ENCODE measurements at places on chromosomes 6 and 20. TPM values are rescaled to one million over a fixed set of nuclear protein-coding genes. Genes with fewer than 3 reads are reported as not detected.

- peaks cover 7% of the 10 kb centered on the region for H3K4me1 ChIP-seq
- H3K36me3 ChIP-seq, result peaks cover 7% of the 10 kb centered on the region
- no peak overlapping the region for H3K27ac ChIP-seq
Measured at GRCh38 chr6:45522486-45522885, 144.8 kb upstream of the SUPT3H start.

- H3K36me3 ChIP-seq, result no peaks in the 10 kb centered on the region
- H3K4me1 ChIP-seq, result no peaks in the 10 kb centered on the region
- H3K4me3 ChIP-seq, result no peak overlapping the region
- peaks cover 1% of the 10 kb centered on the region for H3K27me3 ChIP-seq
- DNase-seq, result no peak
- H3K27ac ChIP-seq, result no peak overlapping the region
Measured at GRCh38 chr6:10643201-10643651, 51.2 kb downstream of the C6orf52 start.

- DNase-seq, result no peak
- no peaks in the 10 kb centered on the region for H3K36me3 ChIP-seq
- H3K4me1 ChIP-seq, result no peaks in the 10 kb centered on the region
- no peaks in the 10 kb centered on the region for H3K27me3 ChIP-seq
Measured at GRCh38 chr6:11971154-11971553, 41.0 kb upstream of the HIVEP1 start.

- no peaks in the 10 kb centered on the region for H3K4me1 ChIP-seq
- no peak overlapping the region for H3K4me3 ChIP-seq
- H3K27ac ChIP-seq, result no peak overlapping the region
- no peaks in the 10 kb centered on the region for H3K36me3 ChIP-seq
Measured at GRCh38 chr6:37657112-37657886, 40.4 kb downstream of the MDGA1 start.

The OPRM1 gene
- not detected for total RNA-seq

The TAF4 gene
- 20.4 TPM for total RNA-seq

The SYS1 gene
- total RNA-seq, result 94.2 TPM

All from CD4-positive, CD25-positive, alpha-beta regulatory T cell (primary cell).